ENCODE measurements at places on chromosomes 3 and 15. TPM values are rescaled to one million over a fixed set of nuclear protein-coding genes. Genes with fewer than 3 reads are reported as not detected.

The POMGNT2 gene
- total RNA-seq: 22.8 TPM

The ZNF662 gene
- total RNA-seq: 1.4 TPM

The THRB gene
- 3.3 TPM for total RNA-seq

The SLC15A2 gene
- total RNA-seq: 1.2 TPM
